ENCODE measurements at places on chromosomes 7 and 10.

- DNase-seq, result no peak
Measured at GRCh38 chr7:47427051-47427643, 154.8 kb downstream of the TNS3 start.

DNA sequence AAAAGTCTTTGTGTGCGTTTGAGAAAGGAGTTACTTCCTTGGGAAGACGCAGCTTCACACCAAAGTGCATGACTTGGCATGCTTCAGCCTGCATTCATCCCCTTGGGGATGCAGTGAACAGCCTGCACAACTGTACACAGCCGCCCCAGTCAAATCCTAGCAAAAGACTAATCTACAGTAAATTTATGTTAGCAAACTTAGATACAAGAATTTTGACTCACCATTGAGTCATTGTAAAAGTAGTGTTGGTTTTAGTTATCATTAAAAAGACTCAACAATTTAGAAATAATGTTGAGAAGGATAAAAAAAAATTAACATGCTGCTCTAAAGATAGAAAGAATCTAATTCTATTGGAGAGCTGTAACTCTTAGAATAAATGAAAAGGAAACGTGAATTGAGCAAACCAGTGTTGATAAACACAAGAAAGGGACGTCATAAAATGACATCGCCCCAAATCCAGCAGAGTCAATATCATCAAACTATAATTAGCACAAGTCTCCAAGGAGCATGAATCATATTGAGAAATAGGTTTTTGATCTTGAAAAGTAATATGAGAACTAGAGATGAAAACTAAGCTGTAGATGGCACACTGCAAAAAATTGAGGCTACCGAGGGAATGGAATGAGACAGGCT is 11.9 kb upstream of the OPTN start:
- no peak for DNase-seq

- DNase-seq, result no peak
Measured at GRCh38 chr10:3935933-3936359, 150.9 kb upstream of the KLF6 start.

GRCh38 chr7:123283373-123283772 is 83.6 kb upstream of the SLC13A1 start:
- no peak for DNase-seq

DNA sequence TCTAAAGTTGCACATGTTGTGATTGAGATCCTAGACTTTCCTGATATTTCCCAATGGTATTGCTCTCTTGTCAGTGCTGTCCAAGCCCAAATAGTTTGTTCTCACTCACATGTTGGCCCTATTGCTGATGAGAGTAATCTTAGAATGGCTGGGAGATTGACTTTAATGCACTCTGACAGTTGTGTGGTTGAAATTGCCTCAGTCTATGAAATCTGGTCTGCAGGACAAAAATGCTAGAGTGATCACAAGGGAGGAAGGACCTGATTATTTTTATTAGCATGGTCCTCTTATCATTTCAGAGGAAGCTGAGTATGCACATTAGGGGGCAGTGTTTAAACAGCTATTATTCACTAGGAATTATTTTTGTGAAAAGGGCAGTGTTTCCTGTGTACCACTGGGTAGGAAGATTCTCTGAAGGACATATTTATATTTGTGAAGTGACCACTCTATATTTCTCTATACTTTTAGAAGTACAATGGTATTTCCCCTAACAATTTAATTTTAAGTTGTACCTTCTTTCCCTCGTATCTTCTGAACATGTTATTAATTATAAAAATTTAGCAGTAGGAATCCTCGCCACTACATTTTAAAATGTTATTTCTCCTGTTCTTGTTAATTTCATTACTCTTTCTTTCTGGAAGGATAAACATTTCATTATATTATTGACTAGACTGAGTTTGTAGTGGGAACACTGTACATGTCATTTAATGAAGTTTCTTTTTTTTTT is 64.4 kb downstream of the SUGCT start:
- no peak for DNase-seq

- DNase-seq, result no peak
Measured at GRCh38 chr7:39952374-39952773, 2.3 kb downstream of the CDK13 start.

DNA sequence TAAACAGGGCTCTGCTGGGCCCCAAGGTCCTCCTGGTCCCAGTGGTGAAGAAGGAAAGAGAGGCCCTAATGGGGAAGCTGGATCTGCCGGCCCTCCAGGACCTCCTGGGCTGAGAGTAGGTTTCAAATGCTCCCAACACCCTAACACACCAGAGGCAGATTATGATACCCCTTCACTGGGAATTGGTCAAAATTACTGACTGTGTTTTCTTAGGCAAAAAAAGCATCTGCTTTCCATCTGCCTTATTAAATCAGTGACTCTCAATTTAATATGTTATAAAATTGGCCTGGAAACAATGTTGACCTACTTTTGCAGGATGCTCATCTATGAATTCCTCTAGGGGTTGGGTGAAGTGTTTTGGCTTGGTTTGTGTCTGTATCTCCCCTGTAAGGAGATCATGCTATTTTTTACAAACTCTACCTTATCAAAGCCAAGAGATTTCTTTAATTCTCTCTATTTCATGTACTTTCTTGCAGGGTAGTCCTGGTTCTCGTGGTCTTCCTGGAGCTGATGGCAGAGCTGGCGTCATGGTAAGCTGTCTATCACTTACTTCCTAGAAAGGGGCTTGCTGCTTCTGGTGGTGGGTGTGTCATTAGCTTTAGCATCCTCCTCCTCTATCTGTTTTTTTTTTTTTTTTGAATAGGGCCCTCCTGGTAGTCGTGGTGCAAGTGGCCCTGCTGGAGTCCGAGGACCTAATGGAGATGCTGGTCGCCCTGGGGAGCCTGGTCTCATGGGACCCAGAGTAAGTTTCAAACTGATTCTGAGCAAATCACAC is 15.9 kb downstream of the COL1A2 start:
- DNase-seq, result no peak

- DNase-seq, result no peak
Measured at GRCh38 chr7:50953303-50953702, 170.6 kb upstream of the GRB10 start.

- DNase-seq, result no peak
Measured at GRCh38 chr10:131773370-131774343, 127.2 kb upstream of the PPP2R2D start.

DNA sequence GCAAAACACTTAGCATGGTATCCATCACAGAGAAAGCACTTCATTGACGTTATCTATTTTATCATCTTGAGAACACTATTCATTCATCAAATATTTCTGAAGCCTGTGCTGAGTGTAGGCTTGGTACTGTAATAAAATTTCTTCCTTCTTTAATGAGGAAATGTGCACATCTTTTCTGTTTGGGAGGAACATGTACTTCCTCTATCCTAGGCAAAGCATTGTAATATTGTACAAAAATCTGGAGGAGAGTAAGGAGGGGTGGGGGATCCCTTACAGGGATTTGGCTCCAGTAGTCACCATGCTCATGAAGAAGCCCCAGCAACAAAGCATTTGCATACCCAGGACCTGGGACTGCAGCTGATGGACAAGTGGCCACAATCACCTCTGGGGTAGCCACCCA is 39.9 kb upstream of the SORCS3 start:
- DNase-seq, result no peak

DNA sequence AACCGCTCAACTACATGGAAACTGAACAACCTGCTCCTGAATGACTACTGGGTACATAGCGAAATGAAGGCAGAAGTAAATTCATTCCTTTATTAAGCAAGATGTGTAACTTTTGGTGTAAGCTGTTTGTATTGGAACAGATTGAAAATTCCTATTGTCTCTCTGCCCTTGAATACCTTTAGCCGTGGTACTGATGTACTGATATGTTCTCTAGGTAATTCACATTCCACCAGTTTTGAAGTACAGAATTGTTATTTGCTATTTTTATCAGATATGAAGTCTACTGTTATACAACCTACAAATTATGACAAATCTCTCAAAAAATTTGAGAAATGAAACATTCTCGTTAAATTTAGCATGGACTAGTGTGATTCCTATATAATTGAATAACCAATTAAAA is 17.7 kb downstream of the ZMYND11 start:
- no peak for DNase-seq

GRCh38 chr7:151552352-151553028 is 32.8 kb upstream of the RHEB start:
- peak; percentile 76 for DNase-seq

GRCh38 chr10:5666008-5666840 is at the start of gene ASB13:
ASB13 (minus strand) TSS chr10:5666595; CDS start chr10:5666551, 44 bp downstream.
- no peak for DNase-seq

GRCh38 chr7:13293264-13294002 is 606.0 kb downstream of the ARL4A start:
- DNase-seq, result no peak

GRCh38 chr10:20100171-20100570 is 283.9 kb downstream of the PLXDC2 start:
- DNase-seq, result no peak

- no peak for DNase-seq
Measured at GRCh38 chr10:61398366-61399129, 54.6 kb downstream of the TMEM26 start.

DNA sequence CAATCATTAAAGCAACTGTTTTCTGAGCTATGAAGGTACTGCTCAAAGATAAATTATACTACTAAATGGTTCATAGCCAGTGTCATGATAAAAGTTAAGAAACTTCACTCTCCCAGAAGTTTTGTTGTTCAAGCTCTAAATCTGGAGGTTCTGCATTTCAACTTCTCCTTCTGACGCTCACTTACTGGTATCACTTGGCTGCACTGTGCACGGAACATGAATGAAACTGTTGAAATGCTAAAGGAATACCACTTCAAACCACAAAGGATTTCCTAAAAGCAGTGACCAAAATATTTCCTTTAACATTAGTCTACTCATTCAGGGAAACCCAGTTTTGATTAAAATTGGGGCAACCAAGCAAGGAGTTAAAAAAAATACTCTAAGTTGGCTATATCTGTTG is 93.6 kb downstream of the UBE2H start:
- no peak for DNase-seq

DNA sequence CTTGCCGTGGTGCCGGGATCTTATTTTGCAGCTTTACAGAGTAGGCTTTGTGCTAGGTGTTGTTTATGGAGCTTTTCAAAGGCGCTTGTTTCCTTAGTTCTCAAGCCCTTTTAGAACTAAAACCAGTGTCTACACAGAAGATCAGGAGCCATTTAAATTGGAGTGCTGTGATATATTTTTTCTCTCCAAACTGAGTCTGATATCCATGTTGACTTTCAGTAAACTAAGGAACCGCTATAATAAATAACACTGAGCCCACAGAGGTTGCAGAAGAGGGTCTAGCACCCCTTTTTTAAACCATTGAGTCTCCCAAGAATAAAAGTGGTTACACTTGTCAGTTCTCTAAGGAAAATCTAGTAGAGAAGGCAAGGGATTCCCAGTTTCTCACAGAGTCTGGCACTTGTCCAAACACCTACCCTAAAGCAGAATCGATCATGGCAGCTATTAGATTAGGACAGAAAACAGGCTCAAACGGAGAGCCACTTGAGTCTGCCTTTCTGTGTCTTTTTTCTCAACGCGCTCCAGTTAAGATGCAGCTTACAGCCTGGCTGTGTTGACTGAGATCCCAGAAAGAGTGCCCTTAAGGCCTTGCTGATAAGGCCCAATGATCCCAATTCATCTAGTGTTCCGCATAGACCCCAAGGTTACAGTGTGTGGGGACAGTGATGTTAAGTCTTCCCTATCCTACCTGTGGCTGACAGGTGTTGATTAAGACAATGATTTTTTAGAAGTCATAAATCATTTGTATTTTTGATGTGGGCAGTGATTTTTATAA is 804 bp downstream of the TMEM106B start:
- no peak for DNase-seq

GRCh38 chr10:118901380-118901779 is 128.1 kb upstream of the NANOS1 start:
- DNase-seq, result no peak

GRCh38 chr7:85191383-85191782 is 4.5 kb upstream of the SEMA3D start:
- DNase-seq, result no peak

DNA sequence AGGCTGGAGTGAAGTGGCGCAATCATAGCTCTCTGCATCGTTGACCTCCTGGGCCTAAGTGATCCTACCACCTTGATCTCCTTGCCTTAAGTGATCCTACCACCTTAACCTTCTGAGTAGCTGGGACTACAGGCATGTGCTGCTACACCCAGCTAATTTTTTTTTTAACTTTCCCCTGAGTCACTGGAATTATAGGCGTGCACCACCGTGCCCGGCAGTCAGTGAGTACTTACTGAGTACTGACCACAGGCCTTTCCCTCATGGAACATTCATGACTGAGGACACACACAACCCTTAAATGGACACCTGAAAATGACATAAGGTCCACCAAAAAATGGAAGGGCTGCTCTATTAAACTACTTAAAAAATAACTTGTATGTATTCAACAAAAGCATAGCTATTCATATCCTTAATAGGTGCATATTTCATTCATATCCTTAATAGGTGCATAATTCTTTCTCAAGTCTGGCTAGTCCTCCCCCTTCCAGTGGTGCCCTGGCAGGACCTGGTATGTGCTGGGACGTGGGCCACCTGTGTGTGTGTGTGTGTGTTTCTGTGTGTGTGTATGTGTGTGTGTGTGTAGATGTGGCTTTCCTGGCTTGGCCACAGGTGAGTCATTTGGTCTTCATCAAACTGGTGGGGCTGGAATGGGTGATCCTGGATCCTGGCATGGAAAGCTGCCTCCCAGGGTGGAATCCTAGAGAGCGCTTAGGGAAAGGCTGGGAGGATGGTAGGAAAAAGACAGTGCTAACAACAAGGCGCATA is 3.5 kb downstream of the FAM180A start:
- DNase-seq, result peak; percentile 93

GRCh38 chr7:43307522-43307921 is 195.1 kb downstream of the HECW1 start:
- DNase-seq, result no peak

- no peak for DNase-seq
Measured at GRCh38 chr7:7921830-7922229, 46.8 kb upstream of the GLCCI1 start.

- no peak for DNase-seq
Measured at GRCh38 chr7:28626221-28626620, 213.9 kb downstream of the CREB5 start.

GRCh38 chr10:114609518-114610426 is 48.3 kb downstream of the ABLIM1 start:
- DNase-seq, result no peak

- DNase-seq, result peak; percentile 80
Measured at GRCh38 chr10:132418527-132419416, 21.8 kb downstream of the PWWP2B start.

- DNase-seq, result no peak
Measured at GRCh38 chr10:104301907-104302690, 33.1 kb downstream of the GSTO2 start.

DNA sequence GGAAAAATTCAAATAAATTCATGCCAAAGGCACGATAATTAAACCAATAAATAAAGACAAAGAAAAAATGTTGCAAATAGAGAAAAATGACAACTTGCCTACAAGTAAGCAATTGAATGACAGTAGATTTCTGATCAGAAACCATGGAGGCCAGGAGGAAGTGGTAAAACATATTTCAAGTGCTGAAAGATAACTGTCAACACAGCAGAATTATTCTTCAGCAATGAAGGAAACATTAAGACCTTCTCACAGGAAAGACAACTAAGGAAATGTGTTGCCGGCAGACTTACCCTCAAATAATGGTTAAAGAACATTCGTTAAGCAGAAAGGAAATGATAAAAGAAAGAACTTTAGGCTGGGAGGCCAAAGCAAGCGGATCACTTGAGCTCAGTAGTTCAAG is 30.4 kb downstream of the RUNDC3B start:
- no peak for DNase-seq

- DNase-seq, result no peak
Measured at GRCh38 chr10:117312430-117312829, 62.8 kb downstream of the PDZD8 start.

- no peak for DNase-seq
Measured at GRCh38 chr7:6376820-6377219, 70.9 kb downstream of the DAGLB start.

- no peak for DNase-seq
Measured at GRCh38 chr10:124748166-124748565, 4.0 kb upstream of the FAM53B start.
